ENCODE measurements at places on chromosomes 11 and 22.
A peak's percentile ranks its signal among the peaks of the same experiment; 100 is the strongest.

GRCh38 chr11:128961645-128962044 is 19.0 kb upstream of the TP53AIP1 start:
- DNase-seq = no peak

- DNase-seq = no peak
Measured at GRCh38 chr11:78039919-78040671, 17.0 kb upstream of the KCTD14 start.

DNA sequence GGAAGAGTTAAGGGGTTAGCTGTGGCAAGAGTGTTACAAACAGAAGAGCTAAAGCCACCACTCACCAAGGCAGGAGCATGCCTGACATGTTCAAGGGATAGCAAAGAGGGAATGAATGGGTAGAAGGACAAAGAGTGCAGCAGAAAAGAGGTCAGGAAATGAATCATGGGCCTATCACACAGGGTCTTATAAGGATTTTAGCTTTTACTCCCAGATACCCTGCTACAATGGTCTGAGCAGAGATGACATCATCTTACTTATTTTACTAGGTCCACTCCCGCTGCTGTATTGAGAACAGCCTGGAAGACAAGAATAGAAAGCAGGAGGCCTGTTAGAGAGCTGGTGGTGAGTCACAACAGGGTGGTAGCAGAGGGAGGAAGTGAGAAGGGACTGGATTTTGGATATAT is 9.8 kb downstream of the TRAF6 start:
- no peak for DNase-seq

- DNase-seq = no peak
Measured at GRCh38 chr22:38735465-38736256, 20.1 kb downstream of the SUN2 start.

- no peak for DNase-seq
Measured at GRCh38 chr11:78562398-78562797, 12.3 kb downstream of the NARS2 start.

- DNase-seq = no peak
Measured at GRCh38 chr11:17298302-17298701, 21.8 kb downstream of the NUCB2 start.

DNA sequence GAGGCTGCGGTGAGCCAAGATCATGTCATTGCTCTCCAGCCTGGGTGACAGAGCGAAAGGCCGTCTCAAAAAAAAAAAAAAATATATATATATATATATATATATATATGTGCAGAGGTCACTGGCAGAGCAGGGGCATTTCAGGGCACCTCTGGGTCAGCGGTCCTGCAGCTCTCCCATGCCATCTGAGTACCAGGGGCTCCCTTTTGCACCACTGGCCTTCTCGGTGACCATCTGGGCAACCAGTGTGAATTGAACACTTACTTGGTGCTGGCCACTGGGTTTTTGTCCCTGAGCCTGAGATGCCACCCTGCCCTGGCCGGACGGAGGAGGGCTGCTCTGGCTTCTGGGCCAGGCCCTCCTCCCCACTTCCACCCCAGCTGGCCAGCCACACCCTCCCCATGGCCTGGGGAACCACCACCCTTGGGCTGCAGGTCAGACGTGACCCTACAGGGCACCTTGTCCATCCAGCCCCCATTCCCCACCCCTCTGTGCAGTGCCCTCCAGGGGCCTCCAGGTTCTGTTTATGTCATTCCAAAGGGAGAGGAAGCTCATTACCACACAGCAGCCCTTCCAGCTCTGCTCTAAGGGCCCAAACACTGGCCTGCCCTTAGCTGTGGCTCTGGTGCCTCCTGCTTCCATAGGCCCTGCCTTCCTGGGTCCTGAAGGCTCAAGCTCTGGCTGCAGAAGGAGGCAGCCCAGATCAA is 10.3 kb downstream of the MAPK8IP1 start:
- DNase-seq = no peak

DNA sequence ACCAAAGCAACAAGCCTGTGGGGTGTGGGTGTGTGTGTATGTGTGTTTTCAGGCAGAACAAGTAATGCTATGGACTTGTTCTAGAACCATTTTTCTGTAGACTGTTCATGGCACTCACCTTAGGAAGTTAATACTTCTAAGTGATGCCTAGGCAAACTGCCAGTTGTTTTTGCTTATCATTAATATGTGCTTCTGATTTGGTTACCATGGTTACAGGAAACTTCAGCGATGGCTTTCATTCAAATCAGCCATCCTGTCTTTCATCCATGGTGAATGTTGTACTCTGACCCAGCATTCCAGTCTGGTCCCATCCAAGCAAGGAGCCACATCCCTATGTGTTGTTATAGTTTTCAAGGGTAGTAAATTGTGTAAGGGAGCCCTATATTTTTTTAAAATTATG is 49.8 kb upstream of the ARHGAP20 start:
- DNase-seq = peak; percentile 35

GRCh38 chr11:69018924-69019323 is 5.9 kb upstream of the MRGPRF start:
- no peak for DNase-seq

- DNase-seq = no peak
Measured at GRCh38 chr22:48829908-48830307, 997.8 kb downstream of the BRD1 start.

GRCh38 chr22:27545085-27545484 is 256.5 kb downstream of the MN1 start:
- DNase-seq = no peak

All from NCI-H526 (cell line).